Sciatic nerve (tissue), 2 donors: ENCODE measurements at places on chromosomes 6 and 20.

- no peak for DNase-seq
Observed at GRCh38 chr6:161443848-161444247, 170.0 kb upstream of the AGPAT4 start.

DNA sequence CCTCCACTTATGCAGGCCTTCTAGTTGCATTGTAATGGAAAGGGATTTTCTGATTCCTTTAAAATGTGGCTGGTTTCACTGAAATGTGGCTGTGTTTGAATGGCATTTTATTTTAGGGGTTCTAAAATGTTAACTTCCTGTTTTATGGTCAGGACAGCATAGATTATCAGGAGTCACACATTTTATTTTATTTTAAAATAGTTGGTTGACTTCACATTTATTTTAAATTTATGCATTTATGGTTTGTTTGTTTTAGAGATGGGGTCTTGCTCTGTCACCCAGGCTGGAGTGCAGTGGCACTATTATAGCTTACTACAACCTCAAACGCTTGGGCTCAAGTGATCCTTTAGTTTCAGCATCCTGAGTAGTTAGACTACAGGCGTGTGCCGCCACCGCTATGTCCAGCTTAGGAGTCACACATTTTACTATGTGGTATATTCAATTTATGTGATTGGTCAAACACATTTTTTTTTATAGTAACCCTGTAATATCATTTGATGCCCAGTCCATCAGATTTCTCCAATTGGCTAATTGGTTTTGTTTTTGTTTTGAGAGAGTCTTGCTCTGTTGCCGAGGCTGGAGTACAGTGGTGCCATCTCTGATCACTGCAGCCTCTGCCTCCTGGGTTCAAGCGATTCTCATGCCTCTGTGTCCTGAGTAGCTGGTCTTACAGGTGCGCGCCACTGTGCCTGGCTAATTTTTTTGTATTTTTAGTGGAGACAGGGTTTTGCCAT is 2.3 kb downstream of the DTD1 start:
- no peak for DNase-seq

GRCh38 chr20:36856195-36856594 is 19.7 kb upstream of the TLDC2 start:
- DNase-seq, result no peak

- DNase-seq, result no peak
Observed at GRCh38 chr20:47818466-47818865, 33.2 kb upstream of the SULF2 start.

GRCh38 chr6:164911873-164912580 is 397.4 kb downstream of the C6orf118 start:
- no peak for DNase-seq

- peak; percentile 84 for DNase-seq
Observed at GRCh38 chr6:91097364-91097763, 510.5 kb upstream of the MAP3K7 start.

DNA sequence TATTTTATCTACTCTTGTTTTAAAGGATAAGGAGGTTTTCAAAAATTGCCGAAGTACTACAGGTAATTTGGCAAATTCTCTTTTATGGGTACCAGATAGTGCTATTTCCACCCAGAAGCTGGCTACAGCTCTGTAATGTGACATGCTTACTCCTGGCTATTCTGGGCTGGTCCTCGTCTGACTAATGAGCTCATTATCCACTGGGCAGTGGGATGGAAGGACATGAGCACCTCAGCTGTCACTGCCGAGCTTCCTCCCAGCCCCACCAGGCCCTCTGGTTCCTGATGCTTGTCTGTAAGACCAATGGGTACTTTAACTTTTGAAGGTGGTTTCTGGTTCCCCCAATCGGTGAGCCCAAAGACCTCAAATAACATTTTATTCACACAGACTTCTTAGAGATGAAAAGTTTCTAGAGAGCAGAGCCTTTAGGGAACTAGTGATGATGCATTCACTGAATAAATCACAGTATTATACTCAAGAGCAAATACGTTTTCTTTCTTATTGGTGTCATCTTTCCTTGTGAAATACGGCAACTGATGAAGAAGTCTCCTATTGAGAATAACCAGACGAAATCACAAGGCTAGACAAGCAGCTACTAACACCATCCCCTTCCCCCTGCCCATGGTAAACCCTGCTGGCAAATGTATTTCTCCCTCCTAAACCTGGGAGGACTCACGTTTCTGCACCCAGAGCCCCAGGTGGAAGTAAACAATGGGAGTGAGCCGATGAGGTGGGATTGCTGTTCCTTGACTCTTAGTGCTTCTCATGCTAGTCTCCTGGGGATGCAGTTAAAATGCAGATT is 80.8 kb downstream of the SLC22A3 start:
- DNase-seq, result no peak

- DNase-seq, result no peak
Observed at GRCh38 chr6:297571-298232, 5.4 kb downstream of the DUSP22 start.

- no peak for DNase-seq
Observed at GRCh38 chr6:95629551-95629950, 52.2 kb downstream of the MANEA start.

GRCh38 chr20:37915800-37916570 is 13.1 kb downstream of the VSTM2L start:
- DNase-seq, result no peak

GRCh38 chr6:74333406-74333805 is 637.4 kb downstream of the CD109 start:
- DNase-seq, result no peak

DNA sequence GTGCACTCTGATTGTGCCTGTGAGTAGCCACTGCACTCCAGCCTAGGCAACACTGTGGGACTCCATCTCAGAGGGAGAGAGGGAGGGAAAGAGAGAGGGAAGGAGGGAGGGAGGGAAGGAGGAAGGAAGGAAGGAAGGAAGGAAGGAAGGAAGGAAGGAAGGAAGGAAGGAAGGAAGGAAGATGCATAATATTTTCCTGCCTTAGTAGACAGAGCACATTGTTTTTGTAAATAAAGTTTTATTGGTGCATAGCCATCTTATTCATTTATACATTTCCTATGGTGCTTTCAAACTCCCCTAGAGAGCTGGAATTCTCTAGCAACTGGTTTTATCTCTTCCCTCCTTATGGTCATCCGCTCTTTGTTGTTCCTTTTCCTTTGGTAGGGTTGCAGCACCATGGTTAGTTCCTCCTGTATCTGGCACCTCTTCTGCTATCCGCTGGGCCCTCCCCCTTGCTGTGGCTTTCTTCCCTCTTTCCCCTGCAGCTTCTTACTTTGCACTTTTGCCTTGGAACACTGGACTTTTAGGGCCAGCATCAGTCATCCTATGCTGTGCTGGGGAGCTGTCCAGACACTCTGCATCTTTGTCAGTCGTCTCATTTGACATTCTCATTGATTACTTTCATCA is 20.2 kb downstream of the GPR6 start:
- DNase-seq, result no peak

GRCh38 chr6:77173472-77174074 is 289.7 kb downstream of the HTR1B start:
- no peak for DNase-seq

DNA sequence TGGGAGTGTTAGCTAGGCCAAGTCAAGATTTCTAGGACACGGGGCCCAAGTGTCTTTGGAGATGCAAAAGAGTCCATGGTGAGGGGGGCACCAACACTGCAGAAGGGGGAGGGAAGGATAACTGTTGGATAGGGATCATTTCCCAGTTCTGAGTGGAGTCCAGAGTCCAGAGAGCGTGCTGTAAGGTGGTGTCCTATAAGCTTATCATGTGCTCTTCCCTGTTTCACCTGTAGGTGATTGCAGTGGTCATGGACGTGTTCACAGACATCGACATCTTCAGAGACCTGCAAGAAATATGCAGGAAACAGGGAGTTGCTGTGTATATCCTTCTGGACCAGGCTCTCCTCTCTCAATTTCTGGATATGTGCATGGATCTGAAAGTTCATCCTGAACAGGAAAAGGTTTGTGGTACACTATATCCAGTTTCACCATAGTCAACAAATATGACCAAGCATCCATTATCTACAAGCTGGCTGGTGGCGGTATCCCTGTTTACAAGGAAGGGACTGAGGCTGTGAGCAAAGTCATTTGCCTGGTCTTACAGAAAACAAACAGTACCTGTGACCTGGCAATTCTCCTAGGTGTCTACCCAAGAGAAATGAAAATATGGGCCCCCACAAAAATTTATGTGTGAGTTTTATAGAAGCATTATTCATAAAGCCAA is 15.6 kb downstream of the FAM83D start:
- DNase-seq, result no peak

- DNase-seq, result no peak
Observed at GRCh38 chr6:28002161-28002560, 45.1 kb downstream of the OR2B6 start.

GRCh38 chr20:40892642-40893041 is 136.0 kb upstream of the TOP1 start:
- DNase-seq, result no peak

- no peak for DNase-seq
Observed at GRCh38 chr20:16596991-16597390, 23.7 kb upstream of the KIF16B start.

GRCh38 chr6:158647501-158647900 is 2.4 kb upstream of the SYTL3 start:
- no peak for DNase-seq

DNA sequence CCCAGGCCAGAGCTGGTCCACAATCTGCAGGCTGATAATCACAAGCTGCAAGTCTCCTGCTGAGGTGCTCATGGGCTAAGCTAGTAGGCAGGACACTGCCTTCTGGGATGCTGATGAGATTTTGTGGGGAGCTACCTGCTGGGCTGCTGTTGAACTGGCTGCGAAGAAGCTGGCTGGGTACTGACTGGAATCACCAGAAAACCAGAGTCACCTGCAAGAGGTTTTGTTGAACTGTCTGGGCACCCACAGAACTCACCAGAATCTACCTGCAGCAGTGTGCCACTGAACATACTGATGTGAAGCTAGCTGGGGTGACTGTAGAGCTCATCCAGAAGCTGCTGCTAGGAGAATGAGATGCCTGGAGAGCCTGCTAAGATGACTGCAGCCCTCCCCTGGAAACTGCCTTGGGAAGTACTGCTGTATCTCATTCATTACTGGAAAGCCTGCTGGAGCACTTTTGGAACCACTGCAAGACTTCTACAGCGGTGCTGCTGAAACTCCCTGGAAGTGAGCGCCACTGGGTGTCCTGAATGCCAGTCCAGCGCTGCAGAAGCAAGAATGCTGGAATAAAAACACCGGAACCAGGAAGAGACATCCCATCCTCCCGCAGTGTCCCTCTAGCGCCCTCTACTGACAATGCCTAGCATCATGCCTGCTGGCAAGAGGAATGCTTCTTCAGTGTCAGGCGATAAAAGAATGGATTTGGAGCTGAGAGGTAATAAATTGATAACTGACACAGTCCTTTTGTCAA is 64.9 kb upstream of the ARHGAP18 start:
- peak; percentile 78 for DNase-seq

GRCh38 chr6:168180548-168181011 is 101.6 kb upstream of the FRMD1 start:
- no peak for DNase-seq

DNA sequence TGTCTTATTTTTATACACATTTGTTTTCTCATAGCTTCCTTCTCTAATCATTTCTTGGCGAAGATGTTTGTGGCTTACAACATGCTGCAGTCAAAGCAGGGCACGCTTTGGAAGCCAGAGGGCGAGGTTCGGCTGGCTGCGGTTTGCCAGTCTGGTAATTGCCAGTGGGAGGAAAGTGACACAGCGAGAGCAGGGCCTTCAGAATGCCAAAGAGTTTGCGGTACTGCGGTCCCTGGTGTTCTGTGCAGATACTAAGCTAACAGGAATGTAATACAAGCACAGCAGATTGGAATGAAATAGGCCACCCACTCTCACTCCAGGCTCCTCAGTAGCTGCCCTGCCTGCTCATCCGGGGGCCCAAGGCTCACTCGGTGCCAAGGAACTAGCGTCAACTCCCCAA is 58.7 kb upstream of the TGM3 start:
- peak; percentile 67 for DNase-seq

- DNase-seq, result no peak
Observed at GRCh38 chr20:3798908-3799248, 2.8 kb downstream of the CDC25B start.
